ENCODE measurements at places on chromosomes 3 and 15. TPM values are rescaled to one million over a fixed set of nuclear protein-coding genes. Genes with fewer than 3 reads are reported as not detected.

GRCh38 chr15:71874245-71874644, 63.9 kb downstream of the NR2E3 start:
- DNase-seq = no peak

DNA sequence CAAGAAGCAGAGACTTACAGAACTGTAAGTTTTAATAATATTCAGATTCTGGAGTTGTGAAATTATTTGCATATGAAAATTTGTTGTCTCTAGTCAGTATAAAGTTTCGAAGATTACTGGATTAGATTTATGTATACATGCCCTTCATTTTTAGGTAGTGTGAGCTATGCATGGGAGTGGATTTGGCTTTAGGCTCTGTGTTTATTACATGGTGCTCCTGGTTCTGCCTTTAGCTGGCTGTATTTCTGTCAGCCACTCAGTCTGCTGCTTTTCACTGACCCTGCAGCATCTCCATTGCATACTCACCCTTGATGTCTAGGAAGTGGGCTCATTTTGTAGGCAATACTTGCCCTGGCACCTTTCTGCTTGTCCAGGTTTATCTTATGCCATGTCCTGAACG, 147.5 kb upstream of the LRRFIP2 start:
- no peak for DNase-seq

- no peak for DNase-seq
Observed at GRCh38 chr3:70108072-70108471, 108.5 kb downstream of the SAMMSON start.

GRCh38 chr15:45914425-45914824, 279.6 kb downstream of the SQOR start:
- no peak for DNase-seq

DNA sequence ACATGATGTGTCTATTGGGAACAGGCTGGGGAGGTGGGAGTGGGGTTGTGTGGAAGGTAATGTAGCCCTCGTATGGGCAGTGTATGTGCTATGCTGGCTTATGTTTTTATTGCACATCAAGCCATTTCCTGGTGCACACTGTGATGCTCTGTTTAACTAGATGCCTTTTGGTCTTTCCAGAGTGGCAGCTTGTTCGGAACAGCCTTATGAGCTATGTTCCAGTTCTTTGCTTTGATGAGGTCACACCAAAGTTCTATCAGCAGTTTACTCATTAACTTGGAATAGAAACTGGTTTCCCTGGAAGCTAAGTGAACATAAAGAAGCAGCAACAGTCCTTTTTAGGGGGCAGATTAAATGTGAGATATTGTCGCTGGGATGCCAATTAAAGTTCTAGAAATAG, 133.9 kb downstream of the DIPK2A start:
- DNase-seq = no peak

REC114 gene
- not detected for polyA plus RNA-seq

All from psoas muscle (tissue), 8 donors.